Esophagus muscularis mucosa (tissue), 4 donors: ENCODE measurements at places on chromosomes 7 and 10. TPM values are rescaled to one million over a fixed set of nuclear protein-coding genes. Genes with fewer than 3 reads are reported as not detected.

GRCh38 chr7:118995350-118995749 is 770.8 kb downstream of the ANKRD7 start:
- no peak for DNase-seq

- DNase-seq, result no peak
These were observed 56.0 kb downstream of the ATOH7 start for GRCh38 chr10:68175949-68176348.

DNA sequence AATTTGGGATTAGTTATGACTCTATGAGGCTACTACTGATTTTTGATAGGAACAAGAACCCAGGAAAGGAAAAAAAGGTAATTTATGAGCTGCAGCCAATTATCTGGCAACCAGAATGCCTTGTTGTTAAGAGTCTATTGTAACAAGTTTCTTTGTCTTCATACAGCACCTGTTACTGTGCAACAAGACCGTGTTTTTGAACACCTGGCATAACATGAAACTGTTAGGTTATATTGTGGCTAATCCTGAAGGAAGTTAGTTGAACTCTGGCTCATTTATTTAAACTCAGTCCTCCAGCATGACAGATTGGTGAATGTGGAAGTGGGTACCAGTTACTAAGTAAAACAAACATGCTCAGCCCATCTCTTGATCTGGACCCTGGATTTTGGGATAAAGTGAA is 33.0 kb downstream of the RALA start:
- DNase-seq, result no peak

DNA sequence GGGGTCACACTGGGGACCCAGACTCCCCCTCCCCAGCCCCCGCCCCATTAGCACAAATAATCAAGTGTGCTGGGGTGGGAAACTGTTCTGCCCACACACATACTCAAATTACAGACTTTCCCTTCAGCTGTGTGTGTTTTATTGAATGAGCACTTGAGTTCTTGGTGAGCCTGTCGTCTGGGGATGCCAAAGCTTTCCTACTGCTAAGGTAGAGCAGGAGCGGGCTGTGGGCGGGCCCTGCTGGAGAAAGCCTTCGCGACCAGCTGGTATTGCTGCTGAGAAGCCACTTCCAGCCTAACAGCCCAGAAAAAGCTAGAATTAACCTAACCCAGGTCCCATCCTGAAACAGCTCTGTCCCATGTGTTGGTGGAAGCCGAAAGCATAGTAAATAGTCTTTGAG is 87.0 kb upstream of the KMT2E start:
- no peak for DNase-seq

GRCh38 chr10:84540022-84540616 is 211.7 kb downstream of the CCSER2 start:
- DNase-seq, result no peak

- no peak for DNase-seq
These were observed 181.5 kb upstream of the TRIM24 start for GRCh38 chr7:138278601-138279000.

- DNase-seq, result no peak
These were observed 29.1 kb upstream of the CALD1 start for GRCh38 chr7:134750083-134751062.

DNA sequence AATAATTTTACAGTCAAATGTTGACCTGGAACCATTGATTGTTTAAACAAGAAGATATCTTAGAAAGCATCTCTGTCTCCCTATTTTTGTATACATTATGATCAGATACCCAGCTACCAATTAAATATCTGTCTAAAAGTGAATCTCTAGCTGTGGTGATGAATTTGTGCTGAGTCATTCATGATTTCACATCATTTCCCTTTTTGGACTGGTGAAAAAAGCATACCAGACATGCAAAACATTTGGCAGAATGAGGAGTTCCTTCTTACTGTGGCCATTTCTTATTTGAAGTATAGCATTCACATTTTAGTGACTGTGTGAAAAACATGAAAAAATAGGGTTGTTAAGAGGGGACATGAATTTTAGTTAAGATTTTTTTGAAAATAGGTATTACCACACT is 98.0 kb upstream of the GATA3 start:
- no peak for DNase-seq

DNA sequence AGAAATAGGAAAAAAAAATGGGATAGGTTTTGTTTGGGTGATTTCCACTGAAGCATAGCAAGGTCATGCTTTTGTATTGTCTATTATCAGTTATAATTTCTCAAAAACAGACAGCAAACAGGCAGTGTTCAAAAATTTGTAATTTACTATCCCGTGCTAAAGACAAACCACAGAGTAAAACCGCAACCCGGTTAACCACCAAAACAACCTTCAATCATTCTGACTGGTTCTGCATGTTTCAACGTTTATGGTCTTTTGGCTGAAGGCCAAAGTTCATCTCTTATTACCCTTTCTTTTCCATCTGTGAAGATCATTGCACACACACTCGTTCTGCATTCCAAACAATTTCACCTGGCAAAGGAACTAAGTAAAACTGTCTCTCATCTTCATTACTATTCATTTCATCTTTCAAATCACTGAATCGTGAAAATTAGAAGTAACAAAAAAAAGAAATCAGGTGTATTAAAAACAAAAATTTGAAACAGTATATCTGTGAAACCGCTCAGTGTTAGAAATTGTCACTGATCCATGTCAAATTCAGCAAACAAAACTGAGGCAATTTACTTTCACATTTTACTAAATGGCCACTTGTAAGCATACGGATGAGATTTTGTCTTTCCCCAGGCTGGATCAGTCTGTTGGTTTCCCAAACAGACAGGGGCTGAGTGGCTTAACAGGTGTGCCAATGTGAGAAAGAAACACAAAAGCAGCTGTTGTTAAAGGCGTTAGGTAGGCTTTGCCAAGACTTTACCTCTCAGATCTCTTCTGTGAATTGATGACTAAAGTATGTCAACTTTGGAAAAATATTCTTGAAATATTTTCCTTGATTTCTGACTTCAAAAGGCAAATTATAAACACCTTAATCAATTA is 539.6 kb downstream of the CNTNAP2 start:
- DNase-seq, result no peak

GRCh38 chr7:130071701-130072622 is 1.6 kb downstream of the KLHDC10 start:
- no peak for DNase-seq

DNA sequence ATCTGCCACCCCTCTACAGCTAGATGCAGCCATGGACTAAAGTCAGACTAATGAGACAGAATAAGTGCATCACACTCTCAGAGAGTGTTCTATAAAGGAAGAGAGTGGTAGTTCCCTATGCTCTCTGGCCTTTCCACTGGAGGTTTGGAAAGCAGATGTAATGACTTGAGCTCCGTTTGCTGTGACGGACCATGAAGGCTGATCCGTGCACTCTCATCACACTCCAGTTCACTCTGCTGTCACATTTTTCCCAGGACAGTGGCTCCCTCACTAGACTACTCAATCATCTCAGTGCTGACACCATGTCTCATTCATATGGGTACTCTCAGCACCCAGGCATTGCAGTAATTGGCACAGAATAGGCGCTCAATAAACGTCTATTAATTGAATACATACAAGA is 20.4 kb downstream of the TRDMT1 start:
- no peak for DNase-seq

- no peak for DNase-seq
These were observed 530.6 kb downstream of the TFEC start for GRCh38 chr7:115499956-115500355.

DNA sequence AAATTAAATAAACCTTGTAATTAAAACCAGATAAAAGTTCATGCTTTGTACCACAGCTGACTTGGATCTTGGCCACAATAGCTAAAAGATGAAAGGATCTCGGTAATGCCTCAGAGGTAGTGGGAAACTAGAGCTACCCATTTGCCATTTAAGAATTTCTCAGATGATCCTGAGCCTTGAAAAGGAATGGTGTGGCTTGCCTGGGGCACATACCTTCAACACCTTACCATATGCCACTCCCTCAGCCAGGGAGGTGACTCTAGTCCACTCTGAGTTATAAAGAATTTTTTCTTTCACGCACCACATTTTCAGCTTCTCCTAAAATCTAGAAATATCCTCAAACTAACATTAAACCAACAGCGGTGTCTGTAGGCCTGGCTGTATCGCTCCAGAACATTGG is 516.3 kb upstream of the TEX47 start:
- no peak for DNase-seq

The ZNF467 gene
- total RNA-seq, result 12.4 TPM

The LAMB4 gene
- total RNA-seq, result 1.7 TPM
